NCI-H1048 (cell line): ENCODE measurements at places on chromosomes 11 and 22.

DNA sequence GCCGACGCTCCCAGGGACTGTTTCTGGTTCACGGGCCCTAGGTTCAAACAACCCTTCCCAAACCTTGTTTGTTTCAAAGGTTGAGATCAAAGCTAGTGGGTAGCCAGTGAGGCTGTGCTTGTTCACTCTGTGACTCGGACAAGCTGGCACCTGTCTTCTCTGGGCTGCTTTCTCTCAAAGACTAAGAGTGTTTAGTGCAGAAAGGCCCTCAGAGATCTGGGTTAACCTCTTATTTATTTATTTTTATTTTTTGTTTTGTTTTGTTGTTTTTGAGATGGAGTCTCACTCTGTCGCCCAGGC lies 13.0 kb upstream of the MALAT1 start:
- DNase-seq = no peak

- DNase-seq = no peak
These were observed 48.4 kb downstream of the DDX10 start for GRCh38 chr11:108713076-108713790.

- no peak for DNase-seq
These were observed 31.1 kb downstream of the RPL3 start for GRCh38 chr22:39288135-39288898.

GRCh38 chr11:33656768-33657167 lies 43.9 kb downstream of the C11orf91 start:
- no peak for DNase-seq

DNA sequence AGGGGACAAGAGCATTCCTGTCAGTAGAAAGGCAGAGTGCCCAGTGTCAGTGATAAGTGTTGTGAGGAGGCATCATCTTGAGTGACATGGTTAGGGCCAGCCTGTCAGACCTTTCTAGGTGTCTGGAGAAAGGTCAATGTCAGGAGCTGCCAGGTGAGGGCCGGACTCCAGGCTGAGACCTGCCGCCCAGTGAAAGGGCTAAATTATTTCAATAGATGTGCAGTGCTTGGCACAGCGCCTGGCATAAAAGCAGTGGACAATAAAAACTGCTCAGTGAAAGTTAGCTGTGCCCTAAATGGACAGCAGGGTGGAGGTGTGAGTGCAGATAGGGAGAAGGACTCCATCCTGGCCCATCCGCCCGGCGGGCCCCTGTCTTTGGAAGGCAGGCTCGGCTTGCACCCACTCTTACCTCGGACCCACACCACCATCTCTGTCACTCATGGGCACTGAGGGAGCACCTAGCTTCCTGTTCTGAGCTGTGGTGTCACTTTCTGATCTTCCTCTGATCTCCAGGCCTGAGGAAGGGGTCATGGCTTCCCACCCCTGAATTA lies 23.5 kb upstream of the WNT11 start:
- no peak for DNase-seq

DNA sequence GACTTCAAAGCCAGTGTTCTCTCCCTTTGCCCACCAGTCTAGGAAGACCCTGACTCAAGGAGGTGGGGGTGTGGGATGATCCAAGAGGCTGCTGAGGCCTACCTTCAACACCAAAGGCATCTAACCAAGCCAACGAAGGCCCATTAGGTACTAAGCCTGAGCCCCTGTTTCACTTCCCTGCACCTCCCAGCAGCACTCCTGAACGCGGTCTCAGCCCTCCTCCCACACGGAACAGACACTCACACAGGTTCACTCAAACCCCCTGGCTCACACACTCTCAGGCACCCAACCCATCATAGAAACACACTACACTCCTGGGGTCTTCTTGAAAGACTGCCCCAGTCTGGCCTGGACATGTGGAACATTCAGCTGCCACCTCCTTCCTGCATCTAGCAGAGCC lies 40.7 kb downstream of the SLC22A12 start:
- DNase-seq = no peak

- no peak for DNase-seq
These were observed 4.5 kb downstream of the BANF1 start for GRCh38 chr11:66006891-66007176.

GRCh38 chr11:66691311-66691980 lies 13.8 kb upstream of the RBM4B start:
- no peak for DNase-seq

DNA sequence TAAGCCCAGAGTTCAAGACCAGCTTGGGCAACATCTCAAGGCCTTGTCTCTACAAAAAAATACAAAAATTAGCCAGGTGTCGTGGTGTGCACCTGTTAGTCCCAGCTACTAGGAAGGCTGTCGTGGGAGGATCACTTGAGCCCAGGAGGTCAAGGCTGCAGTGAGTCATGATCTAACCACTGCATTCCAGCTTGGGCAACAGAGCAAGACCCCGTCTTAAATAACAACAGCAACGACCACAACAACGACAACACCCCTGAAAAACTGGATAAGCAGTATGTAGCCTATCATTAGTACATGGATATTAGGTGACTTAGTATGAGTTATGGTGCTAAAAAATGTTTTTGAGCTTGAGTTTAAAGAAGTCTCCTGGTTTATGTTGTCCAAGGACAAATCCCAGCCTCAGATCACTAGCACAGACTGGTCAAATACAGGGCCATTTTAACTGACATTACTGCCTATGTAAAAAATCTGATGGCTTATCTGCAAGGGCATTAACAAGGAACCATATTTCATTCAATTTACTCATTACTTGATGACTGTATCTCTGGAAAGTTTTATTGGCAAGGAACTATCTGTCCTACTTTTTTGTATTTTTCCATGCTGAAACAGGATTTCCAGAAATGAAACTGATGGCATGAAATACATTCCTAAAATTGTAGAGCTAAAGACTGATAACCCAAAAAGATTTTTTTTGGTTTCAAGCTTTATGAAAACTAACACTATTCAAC lies 23.4 kb downstream of the C2CD3 start:
- DNase-seq = no peak

- no peak for DNase-seq
These were observed 16.7 kb upstream of the OR51Q1 start for GRCh38 chr11:5405173-5405572.

DNA sequence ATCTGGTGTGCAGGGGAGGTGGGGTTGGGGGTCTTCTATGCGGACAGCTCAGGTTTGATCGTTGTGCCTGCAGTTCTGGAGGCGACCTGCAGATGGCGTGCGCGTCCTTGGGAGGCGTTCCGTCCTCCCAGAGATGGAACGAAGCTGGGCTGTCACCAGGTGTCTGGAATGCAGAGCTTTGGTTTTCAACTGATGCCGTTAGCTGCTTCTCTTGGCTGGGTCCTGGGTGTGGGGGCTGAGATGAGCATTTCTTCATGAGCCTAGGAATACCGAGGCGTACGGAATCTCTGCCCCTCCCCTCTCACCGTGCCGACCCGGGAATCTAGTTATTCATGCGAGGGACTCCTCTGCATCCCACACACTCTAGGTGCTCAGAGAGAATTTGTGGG lies 98.6 kb downstream of the CEP164 start:
- peak; percentile 10 for DNase-seq

- no peak for DNase-seq
These were observed 90.0 kb downstream of the MICAL2 start for GRCh38 chr11:12200279-12200990.

GRCh38 chr11:8331767-8332166 lies 68.1 kb upstream of the LMO1 start:
- no peak for DNase-seq

GRCh38 chr11:119375337-119376196 lies 5.9 kb downstream of the USP2 start:
- DNase-seq = no peak

- no peak for DNase-seq
These were observed 48.0 kb downstream of the YAP1 start for GRCh38 chr11:102158164-102158735.

GRCh38 chr11:32121012-32121411 lies 30.1 kb downstream of the RCN1 start:
- DNase-seq = no peak

GRCh38 chr11:10298342-10298741 lies 4.3 kb upstream of the SBF2 start:
- no peak for DNase-seq

DNA sequence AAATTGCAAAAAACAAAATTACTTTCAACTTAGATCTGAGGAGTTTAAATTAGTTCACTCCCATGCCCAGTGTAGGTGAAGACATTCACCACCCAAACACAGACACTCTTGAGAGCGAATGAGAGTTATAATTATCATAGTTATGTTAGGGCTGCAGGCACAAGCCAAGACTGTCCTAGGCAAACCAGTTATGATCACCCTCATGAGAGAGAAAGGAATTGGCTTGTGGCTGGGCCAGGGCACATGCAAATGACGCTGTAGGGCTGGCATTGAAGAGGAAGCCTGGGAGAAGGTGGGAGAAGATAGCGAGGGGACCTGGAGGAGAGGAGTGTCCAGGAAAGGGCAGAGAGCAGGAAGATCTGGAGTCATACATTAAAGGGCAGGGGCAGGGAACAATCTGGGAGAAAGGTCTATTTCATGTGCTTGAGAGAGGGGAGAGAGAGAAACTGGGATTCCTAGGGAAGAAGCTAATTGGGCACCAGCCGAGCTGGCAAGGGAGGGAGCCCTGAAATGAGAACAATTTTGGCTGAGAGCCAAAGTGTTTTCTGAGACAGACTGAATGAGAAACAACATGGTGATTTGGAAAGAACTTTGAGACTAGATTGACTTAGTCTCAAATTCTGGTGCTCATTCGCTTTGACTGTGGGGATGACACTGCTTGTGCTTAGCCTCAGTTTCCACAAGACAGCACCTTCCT lies 279.9 kb downstream of the KIRREL3 start:
- DNase-seq = no peak
